Stimulated activated CD4-positive, alpha-beta T cell treated with anti-CD3 and anti-CD28 coated beads, Interleukin-1b, Interleukin-23, amount 100 ng/mL, for 48 hours (primary cell): ENCODE measurements at places on chromosomes 2 and 18.
A peak's percentile ranks its signal among the peaks of the same experiment; 100 is the strongest.

GRCh38 chr2:134167015-134167414 is 86.9 kb upstream of the MGAT5 start:
- DNase-seq, result no peak

GRCh38 chr2:43218155-43218701 is 8.2 kb downstream of the ZFP36L2 start:
- DNase-seq, result no peak

GRCh38 chr18:26978812-26979341 is 113.4 kb upstream of the AQP4 start:
- DNase-seq, result no peak

- DNase-seq, result no peak
Observed at GRCh38 chr2:219634951-219635751, 7.7 kb downstream of the SLC4A3 start.

GRCh38 chr18:3015851-3016250 is 2.9 kb upstream of the LPIN2 start:
- no peak for DNase-seq

DNA sequence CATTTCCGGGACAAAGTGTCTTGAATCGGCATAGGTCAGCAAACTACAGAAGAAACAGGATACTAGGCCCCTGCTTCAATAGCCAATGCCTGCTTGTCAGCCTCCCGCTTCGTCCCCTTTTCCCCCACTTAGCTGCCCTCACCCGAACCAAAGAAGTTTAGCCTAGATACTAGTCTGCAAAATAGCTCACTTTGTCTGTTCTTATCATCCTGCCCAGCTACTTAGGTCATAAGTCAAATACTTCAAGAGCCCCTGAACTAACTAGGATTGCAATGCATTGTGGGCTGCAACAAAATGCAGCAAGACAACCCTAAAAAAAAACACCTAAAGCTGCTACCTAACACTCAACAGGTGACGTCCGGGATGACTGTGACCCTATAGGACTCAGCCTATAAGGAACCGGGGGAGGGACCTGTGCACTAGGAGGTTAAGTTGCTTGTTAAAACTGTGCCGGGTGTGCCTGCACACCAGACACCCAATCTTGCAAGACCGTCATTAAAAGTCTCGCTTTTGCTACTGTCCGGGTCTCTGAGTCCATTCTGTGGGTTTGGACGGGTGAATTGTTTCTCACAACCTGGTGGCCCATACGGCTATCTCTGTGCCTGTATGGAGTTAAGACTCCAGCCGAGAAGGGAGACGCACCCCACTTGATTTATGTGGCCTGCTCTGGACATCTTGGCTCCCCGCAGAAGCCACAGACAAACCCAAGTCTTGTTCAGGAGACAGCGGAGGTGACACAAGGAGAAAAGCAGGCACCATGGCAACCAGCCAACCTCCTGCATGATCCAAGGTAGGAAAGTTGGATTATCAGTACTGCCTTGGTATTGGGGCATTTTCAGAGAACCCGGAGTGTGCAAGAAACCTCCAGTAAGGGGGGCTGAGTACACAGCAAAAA is 105.9 kb downstream of the HIBCH start:
- no peak for DNase-seq

DNA sequence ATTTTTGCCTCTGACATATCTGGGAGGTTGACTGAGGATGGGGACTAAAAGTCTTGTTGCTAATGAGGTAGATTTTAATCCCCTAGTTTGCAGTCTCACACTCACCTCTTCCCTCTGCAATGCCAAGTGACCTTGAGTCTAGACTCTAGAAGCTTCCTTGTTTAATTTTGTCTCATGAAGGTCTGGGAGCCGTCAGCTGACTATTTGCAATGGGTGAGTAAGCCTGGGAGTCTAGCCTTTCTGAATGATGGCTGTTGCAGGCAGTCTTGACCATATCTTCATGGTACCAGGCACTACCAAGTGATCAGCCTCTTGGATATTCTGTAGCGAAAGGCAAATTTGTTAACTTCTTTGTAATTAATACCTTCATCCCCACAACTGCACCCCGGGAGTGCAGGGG is 61.2 kb downstream of the ARHGAP15 start:
- no peak for DNase-seq

GRCh38 chr2:207183506-207183905 is 17.8 kb upstream of the KLF7 start:
- no peak for DNase-seq

DNA sequence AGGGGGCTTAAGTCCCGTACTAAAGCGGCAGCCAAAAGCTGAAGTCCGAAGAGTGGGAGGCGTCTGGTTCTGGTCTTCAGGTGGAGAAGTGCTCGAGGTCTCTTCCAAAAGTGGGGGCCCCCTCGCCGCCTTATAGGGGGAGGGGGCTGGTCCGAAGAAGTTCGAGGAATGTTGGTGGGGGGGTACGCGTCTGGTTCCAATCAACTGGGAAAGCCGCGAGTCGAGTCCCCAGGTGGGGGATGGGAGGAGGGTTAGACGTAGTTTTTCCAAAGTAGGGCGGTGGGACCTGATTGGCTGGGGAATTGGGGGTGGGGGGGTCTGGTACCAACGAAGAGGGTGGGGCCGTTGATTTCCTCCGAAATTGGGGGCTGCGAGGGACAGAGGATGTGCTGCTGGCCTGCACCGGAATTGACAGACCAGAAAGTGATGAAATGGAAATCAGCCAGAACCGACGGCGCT is 594 bp downstream of the ITM2C start:
- no peak for DNase-seq

GRCh38 chr2:231278868-231279267 is 80.4 kb downstream of the ARMC9 start:
- DNase-seq, result no peak

DNA sequence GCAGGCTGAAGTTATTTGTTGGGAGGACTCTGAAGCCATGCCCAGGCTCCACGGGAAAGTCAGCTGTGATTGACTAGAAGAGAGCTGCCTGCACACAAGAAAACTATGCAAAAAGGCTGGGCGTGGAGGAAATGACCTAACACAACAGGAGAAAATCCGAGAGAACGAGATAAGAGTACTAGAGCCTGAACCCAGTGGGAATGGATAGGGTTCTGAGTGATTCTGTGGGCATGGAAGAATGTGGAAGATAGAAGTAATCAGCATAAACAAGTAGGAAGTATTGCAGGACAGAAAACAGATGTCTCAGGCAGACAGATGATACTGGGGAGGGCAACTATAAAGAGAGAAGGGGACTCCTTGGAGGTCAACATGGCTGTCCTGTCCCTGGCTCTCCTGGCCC is 12.1 kb upstream of the COPS8 start:
- no peak for DNase-seq

DNA sequence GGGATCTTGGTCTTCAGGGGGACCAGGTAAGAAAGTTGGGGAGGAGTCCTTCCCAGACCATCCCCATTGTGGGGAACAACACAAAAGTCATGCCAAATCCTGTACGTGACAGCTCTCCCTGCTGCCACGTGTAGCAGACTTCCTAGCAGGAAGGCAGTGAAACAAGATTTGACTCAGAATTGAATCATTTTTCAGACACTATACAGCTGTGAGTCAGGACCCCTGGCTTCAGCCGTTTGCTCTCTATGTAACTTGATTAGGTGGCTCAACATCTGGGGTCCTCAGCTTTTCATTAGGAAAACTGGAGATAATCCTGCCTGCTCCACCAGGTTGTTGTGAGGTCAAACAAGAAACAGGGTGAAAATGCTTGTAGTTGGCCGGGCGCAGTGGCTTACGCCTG is 32.9 kb upstream of the PDCL3 start:
- no peak for DNase-seq

DNA sequence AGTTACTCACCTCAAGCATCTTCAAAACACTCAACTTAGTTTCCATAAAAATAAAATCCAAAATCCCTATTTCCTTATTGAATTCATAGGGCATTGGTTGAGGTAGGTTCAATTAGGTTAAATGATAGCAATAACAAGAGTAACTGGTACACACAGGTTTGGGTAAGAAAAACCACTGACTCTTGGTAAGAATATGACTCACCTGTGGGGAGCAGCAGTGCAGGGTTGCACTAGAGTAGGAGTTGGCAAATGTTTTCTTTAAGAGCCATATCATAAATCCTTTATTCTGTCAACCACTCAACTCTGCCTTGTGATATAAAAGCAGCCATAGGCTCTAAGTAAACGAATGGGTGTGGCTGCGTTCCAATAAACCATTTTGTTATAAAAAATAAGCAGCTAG is 71.4 kb upstream of the CDH20 start:
- DNase-seq, result no peak

DNA sequence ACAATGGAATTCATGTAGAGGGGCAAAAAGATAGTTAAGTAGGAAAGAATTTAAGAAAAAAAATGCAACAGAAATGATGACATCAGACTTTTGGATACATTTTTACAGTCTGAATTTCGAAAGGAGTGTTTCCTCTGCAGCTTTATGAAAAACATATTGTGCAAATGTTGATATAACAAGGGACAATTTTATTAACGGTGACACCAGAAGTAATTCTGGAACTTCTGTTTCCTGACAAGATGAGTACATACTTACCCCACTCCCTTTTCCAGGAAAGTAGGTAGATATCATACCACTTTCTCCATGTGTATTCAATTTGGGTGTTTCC is 369.6 kb downstream of the FBXO15 start:
- DNase-seq, result no peak

DNA sequence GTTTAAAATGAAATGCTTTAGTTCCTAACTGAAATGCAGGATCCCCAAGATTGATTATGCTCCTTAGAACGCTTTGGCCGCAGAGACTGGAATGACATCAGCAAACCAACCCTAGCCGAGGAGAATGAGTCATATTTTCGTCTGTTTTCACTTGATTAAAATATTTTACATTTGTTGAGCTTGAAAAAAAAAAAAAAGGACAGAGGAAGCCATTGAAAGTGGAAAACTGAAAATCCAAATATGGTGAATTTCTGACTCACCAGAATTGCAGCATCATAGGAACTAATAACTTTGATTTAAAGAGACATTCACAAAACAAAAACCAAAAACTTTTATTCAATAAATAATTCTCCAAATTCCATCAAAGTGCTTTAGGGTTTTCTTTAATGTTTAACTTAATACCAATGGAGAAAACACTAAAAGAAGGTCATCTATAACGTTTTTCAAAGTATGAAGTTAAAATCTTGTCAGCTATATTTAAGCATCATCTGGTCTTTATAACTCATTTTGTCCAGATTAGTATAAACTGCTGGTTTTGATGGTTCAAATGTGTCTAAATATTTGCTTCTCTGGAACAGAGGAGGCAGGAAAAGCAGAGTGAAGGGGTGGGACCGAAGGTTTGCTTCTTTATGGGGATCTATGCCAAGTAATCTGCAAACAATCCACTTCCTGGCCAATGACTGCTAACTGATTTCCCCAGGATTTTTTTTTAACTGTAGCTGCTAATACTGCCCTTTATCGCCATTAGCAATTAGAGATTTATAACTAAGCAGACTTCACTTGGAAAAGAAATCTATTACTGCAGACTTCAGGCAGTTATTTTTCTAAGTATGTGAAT is 30.9 kb upstream of the COL5A2 start:
- peak; percentile 17 for DNase-seq

DNA sequence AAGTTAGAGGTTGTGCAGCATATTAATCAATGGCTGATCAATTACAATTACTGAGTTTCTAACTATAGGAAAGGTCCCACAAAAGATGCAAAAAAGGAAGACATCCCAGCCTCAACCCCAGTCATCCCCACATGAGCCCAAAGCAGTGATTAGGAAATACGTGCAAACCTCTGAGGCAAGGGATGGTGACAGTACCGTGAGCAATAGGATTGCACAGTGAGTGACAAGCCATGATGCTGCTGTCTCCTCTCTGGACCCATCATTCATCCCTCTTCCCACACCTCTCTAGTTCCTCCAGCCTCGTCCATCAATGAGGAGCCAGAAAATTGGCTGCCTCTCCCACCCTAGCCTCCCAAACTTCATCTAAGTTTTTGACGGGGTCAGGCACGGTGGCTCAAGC is 4.0 kb upstream of the SLC11A1 start:
- no peak for DNase-seq

- DNase-seq, result no peak
Observed at GRCh38 chr2:33420726-33421125, 55.7 kb upstream of the RASGRP3 start.

GRCh38 chr2:77190721-77191346 is 331.3 kb downstream of the LRRTM4 start:
- no peak for DNase-seq

- no peak for DNase-seq
Observed at GRCh38 chr2:40470822-40471813, 19.2 kb upstream of the SLC8A1 start.

DNA sequence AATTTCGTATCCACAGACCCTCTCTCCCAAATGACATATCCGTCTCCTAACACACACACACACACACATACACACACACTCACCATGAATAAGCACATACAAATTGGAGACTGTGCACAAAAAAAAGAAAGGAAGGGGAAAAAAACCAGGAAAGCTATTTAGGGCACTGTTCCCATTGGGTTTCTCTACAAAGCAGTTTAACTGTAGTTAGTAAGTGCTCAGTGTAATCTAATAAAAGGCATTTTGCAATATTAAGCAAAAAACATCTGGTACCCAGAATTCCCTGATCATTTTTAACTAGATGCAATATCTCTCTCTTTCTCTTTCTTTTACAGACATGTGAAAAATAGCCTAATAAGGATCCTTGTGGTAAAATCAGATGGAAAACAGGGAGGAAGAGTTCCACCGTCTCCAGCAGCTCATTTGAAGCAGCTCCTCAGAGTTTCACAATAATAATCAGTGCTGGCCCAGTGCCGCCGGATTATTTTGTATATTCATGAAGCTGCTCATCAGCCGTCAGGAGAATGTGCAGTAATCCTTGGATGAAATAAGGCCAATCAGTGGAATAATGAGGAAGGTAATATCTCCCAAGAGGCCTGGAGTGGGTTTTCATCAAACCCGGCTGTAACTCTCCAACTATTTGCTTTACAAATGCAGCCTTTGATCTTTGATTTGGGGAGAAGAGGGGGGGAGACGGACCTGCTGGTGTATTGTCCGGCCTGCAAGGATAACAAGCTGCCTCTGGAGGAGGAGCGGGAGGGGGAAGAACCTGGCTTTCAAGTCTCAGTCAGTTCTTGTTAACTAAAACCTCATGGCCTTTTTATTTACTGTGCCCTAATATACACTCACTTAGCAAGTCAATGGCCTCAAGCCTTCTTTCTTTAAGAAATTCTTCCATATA is 227.6 kb upstream of the SMIM21 start:
- no peak for DNase-seq

- DNase-seq, result peak; percentile 85
Observed at GRCh38 chr18:79523206-79523735, 127.5 kb downstream of the NFATC1 start.
